ENCODE measurements at places on chromosomes 5 and 9.

GRCh38 chr9:113720495-113720894, 155.6 kb upstream of the ZNF618 start:
- no peak for DNase-seq

DNA sequence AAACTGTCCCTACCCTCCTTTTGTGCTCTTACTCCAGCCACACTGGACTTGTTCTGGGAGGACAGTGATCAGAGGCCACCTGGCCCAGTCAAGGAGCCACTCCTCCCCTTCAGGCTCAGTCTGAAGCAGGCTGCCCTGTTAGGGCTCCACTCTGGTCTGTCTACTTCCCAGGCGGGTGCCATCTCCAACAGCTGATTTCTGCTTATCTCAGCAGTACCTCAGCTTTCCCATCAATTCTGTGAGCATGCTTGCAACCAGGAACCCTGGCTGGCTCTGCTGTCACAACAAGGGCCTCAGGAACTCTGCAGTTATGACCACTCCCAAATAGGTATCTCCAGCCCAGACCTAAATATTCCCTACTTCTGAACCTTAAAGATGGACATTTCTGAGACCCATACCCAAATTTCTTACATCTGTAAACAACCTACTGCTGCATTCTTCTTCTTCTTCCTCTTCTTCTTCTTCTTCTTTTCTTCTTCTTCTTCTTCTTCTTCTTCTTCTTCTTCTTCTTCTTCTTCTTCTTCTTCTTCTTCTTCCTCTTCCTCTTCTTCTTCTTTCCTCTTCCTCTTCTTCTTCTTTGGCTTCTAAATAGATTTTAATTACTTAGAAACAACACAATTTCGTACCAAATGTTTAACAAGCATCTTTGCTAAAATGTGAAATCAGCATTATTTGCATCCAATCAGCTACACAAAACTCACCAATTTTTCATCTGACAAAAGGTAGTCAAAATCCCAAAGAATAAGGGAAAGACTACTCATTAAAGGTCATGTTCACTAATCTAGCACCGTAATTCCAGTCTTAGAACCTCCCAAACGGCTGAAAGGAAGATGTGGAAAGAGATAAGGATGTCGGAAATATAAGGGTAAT, 13.6 kb upstream of the SLC22A4 start:
- DNase-seq = no peak

DNA sequence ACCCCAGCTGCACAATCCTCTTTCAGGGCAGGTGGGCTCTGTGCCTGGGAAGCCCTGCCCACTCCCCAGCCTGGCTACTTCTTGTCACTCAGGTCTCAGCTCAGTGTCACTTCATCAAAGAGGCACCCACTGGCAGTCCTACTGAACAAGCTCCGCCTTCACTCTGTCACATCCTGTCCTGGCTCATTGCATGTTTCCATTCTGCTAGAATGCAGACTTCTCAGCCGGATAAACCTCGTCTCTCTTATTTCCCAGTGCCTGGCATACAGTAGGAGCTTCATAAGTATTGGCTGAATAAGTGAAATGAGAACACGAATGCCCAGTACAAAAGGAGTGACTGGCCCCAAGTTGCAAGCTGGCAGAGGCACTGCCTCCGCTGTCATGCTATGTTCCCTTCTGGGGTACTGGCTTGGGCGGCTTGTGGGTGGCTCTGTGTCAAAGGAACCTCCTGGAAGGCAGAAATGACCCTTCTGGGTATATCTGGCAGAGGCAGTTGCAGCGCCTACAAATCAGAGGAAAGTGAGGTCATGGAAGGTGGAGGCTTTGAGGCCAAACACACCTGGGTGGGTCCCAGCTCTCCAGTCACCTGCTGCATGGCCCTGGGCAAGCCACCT, 98.3 kb upstream of the PHYKPL start:
- DNase-seq = no peak

DNA sequence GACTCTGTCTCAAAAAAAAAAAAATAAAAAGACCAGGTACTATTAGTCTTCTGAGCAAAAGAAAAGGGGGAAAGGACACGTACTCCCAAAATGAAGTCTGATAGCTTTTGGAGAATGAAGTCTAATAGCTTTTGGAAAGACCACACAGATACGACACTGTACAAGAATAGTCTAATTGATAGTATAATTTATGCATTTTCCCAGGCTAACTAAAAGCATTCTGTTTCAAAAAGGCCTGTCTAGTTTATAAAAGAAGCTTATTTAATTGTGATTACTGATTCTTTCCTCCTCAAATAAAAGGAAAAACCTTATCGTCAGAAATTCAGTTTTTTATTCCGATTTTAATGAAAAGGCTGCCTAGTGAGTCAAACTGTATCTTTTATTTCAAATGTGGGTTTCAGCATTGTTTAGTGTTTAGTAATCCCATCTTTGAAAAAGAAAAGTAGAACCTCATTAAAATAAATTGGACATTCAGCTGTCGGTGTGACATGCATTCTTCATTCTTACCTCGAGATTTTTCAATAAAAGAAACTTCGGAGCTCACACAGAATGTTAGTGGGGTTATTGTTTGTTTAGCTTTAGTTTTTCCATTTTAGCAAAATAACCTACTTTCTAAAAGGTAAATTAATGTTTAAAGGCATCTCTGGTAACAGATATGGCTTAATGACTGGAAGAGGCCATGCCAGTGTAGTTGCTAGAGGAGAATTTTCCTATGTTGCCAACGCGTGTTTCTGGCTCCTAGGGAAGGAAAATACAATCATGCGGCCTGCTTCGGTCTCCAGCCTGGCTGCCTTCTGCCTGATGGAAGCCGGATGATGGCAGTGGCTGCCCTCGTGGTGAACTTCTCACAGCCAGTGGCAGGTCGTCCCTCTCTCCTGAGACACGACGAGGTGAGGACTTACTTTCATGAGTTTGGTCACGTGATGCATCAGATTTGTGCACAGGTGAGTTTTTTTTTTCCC, 70.0 kb downstream of the NLN start:
- DNase-seq = no peak

GRCh38 chr5:140312791-140313189, 9.9 kb upstream of the PFDN1 start:
- no peak for DNase-seq

GRCh38 chr9:91681461-91682305, 258.1 kb upstream of the NFIL3 start:
- DNase-seq = no peak

GRCh38 chr9:119963798-119964372, 594.6 kb upstream of the BRINP1 start:
- DNase-seq = peak; percentile 76

DNA sequence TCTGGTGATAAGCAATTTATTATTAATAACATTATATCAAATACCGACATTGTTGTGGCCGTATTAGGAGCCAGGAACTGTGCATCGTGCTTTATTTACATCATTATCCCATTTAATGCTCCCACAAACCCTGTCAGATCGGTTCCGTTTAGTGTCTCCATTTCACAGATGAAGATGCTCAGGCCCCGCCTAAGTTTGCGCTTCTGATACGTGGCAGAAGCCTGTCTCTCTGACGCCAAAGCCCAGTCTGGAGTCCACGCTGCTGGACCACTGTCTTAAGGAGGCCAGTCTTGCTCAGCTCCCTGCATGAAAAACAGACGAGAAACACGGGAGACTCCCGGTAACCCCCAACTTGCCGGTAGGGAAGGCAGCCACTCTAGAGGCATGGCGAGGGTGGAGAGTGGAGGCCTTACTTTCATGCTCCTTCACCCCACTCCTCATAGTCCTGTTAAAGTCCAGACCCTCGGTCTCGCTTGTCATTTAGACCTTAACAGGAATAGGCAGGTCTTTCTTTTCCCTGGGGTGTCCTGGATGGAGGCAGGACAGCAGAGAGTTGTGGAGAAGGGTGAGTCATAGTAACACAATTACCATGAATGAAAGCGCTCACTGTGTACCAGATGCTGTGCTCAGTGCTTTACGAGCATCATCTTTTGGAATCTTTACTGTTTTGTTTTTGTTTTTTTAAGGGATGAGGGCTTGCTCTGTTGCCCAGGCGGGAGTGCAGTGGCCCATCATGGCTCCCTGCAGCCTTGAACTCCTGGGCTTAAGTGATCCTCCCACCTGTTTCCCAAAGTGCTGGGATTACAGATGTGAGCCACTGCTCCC, 872 bp downstream of the TXNDC15 start:
- peak; percentile 63 for DNase-seq

DNA sequence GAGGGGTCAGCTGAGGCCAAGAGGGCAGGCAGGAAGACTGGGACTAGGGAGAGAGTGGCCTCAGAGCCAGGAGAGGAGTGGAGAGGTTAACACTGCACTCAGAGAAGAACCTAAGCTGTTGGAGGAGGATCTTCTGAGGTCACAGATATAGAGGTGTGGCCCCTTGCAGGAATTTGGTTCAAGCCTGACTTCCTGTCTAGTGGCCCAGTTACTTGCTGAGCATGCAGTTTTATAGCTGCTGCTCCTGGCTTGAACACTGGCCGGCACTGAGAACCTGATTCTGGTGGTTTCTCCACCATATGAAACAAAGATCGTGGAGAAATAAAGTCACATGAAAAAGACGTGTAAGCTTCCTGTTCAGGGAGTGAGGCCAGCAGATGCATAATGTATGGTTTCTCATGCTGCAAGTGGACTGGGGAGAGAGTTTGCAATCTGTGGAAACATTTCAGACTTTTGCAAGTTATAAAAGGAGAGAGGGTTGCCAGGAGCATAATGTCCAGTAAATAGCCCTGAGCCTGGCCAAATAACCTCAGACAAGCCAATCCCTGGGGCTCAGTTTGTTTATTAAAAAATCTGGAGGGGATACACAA, 82.6 kb downstream of the GALNT10 start:
- no peak for DNase-seq

DNA sequence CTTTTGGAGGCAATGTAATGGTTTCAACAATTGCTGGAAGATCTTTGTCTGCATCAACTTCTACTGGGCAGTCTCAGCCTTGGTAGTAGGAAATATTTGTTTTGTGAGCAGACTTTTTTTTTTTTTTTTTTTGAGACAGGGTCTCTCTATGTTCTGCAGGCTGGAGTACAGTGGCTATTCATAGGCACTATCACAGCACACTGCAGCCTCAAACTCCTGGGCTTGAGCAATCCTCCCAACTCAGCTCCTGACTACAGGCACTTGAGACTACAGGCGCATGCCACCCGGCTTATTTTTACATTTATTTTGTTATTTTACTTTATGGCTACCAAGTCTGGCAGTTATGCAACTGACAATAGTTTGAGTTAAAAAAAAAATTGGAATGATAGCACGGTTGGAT, 187.3 kb downstream of the SNX18 start:
- no peak for DNase-seq

- no peak for DNase-seq
Observed at GRCh38 chr5:149452007-149452664, 73.0 kb upstream of the IL17B start.

DNA sequence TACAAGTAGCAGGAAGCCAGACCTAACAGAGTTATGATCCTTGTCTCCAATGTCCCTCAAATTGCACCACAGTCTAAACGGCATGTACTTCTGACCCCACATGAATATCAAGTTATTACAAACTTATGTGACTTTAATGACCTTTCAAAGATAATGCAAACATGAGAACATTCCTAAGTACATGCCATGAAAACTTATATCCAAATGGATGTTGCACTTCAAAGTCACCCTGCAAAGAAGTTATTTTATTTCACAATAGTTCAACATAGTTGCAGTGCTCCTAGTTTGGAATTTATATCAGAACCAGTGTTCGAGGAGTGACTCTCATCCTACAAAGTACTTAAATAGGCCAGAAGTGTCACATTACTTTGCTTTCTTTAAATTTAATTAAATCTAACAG, 41.2 kb upstream of the ITGA1 start:
- no peak for DNase-seq

GRCh38 chr5:80468131-80468530, 19.8 kb upstream of the FAM151B start:
- no peak for DNase-seq

DNA sequence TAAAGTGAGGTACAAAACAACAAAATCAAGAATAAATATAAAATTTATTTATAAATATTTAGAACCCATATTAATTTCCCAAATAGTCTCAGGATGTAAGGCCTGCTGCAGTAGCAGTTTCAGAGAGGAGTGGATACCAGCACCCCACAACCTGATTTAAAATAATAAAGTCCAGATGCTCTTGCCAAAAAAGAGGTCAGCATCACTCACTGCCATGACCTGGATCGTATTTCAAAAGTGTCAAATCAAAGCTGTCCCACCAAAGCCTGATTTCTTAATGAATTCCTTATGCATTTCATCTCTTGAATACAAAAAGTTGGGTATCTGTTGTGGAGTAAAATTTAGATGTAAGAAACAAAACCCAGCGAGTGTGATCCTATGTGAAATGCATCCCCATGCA, 58.0 kb upstream of the ROR2 start:
- no peak for DNase-seq

GRCh38 chr5:129906177-129906887, 2.1 kb downstream of the CHSY3 start:
- peak; percentile 45 for DNase-seq

GRCh38 chr5:159955056-159955624, 38.9 kb downstream of the ADRA1B start:
- no peak for DNase-seq

GRCh38 chr5:134079748-134080581, 34.5 kb upstream of the TCF7 start:
- DNase-seq = no peak

DNA sequence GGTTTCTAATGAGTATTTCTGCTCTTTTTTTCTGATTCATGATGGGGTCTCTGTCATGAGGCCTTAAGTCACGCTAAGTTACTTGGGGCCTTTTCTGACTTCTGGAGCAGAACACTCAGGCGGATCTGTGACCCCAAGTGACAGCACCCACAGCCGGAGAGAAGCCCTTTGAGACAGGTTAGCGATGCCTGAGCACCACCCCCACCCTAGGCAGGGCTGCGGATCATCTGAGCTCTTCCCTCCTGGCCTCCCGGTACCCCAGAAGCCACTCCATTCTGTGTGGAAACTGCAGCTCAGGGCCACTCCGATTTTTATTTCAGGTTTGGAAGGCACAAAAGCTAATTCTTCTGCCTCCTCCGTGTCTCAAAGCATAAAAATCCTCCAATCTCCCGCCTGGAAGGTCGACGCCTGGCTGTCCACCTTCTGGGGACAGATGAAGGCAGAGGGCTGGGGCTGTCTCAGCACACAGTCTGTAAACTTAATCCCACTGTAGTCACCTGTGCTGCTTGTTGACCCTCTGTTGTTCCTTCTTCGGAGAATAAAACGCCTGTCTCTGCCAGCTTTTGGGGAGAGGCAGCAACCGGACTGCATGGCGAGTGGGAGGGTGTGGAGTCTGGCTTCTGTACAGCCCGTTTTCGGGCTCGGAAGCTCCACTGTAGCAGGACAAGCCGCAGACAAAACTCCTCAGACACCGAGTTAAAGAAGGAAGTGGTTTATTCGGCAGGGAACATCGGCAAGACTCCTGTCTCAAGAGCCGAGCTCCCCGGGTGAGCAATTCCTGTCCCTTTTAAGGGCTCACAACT, 88.8 kb downstream of the SPRY4 start:
- DNase-seq = no peak

DNA sequence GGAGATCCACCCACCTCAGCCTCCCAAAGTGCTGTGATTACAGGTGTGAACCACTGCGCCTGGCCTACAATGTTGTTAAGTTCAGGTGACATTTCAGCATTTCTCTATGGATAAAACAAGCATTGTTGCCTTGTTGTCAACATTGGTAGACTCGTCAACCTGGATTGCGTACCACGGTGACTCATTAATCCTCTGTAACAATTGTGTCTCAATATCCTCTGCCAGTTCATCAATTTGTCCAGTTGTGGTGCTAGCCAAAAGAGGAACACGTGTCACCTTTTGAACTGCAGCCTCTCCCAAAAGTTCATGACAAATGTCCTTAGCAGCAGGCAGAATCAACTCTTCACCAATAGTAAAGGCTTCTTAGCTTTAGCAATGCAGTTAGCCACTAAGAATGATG, 46.3 kb upstream of the LARP1 start:
- no peak for DNase-seq

GRCh38 chr5:176768174-176768970, 42.0 kb upstream of the UNC5A start:
- DNase-seq = no peak
